ENCODE measurements at places on chromosomes 12 and 14. TPM values are rescaled to one million over a fixed set of nuclear protein-coding genes. Genes with fewer than 3 reads are reported as not detected.

GRCh38 chr12:76984566-76984965 lies 80.8 kb downstream of the E2F7 start:
- no peak for DNase-seq

GRCh38 chr14:49982501-49982951 lies 89.6 kb downstream of the ARF6 start:
- DNase-seq = no peak

APEX1 gene
- total RNA-seq = 118 TPM

RPS6KA5 gene
- 3.2 TPM for total RNA-seq

ESRRB gene
- total RNA-seq = 0.22 TPM
